ENCODE measurements at places on chromosomes 2 and 18.

DNA sequence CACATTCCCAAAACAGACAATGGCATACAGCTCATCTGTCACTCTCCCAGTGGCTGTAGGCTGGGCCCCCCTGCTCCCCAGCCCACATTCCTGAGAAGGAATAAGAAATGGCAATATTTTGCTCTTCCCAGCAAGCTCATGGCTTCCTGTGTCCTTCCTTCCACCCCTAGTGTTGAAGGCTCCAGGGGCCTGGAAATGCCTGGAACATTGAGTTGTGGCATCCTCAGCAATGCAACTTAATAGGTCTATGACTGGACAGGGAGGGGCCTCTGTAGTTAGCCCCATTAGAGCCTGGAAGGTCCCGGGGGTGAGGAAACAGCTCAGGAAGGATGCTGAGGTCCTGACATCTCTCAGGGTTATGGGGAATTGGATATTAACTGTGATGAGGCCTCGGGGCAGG is 3.3 kb downstream of the KIF3C start:
- no peak for DNase-seq

DNA sequence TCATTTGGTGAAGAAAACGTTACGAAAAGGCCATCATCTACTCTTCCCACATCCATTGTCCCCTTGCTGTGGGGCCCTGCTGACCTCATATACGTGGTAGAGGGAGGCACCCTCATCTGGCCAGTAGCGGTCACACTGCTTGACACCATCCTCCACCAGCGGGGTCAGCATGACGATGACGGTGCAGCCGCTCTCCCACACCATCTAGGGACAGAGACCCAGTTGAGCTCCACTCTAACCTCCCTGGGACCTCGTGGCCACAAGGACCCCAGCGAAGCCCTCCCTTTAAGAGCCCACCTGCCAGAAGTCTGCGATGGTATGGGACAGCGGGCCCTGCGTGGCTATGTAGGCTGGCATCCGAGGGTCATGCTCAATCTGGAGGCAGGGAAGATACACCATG is 13.1 kb downstream of the PTPRN start:
- DNase-seq, result no peak

DNA sequence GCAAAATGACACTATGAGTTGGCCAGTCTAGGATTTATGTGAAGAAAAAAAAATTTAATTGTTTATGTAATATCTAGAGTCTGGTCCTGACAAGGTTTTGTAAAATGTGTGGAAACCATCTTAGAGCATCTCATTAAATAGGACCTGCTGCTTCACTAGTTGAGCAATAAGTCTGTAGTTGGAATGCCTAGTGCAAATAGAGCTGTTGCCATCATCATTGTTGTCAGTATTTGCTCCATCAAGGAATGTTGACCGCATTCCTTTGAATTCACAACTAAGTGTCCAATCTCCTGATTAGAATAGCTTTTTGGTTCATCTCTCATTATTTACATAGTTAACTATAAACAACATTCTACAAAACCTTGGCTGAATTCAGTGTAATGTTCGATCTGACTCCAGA is 32.2 kb upstream of the RPE start:
- DNase-seq, result no peak

- no peak for DNase-seq
Observed at GRCh38 chr2:209138079-209138478, 285.8 kb upstream of the MAP2 start.

DNA sequence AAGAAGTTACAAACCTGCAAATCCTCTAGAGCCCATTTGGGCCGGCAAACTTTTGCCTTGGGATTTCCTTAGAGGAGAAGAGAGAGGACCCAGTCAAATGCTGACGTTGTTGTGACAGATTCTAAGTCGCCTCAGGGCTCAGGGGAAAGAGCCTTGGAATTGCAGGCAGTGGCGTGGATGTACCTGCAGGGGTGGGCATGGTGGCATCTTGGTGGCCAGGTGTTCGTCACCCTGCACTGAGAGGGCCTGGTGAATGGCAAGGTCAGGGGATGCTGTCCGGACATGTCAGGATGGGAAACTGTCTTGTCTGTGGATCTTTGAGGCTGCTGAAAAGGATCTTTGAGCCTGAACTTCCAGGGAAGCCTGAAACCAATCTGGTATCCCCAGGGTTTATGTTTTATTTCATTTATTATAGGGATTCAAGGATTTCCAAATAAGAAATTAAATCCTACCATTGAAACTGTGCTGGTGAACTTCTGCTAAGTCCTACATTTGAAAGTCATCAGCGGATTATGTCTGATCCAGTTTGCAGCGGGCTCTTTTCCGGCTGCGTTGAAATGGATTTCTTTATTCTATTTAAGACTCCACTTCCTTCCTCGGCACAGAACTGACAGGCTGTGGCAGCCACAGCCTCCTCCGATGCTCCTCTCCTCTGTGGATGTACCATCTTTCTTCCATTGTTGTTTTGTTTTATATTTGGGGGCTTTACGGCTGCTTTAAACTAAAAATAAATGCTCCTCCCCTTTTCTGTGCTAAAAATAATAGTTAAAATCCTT is 207.6 kb downstream of the AGAP1 start:
- no peak for DNase-seq

GRCh38 chr2:148538375-148538774 is 106.2 kb upstream of the EPC2 start:
- DNase-seq, result no peak

GRCh38 chr2:177906041-177906718 is 166.4 kb downstream of the PDE11A start:
- no peak for DNase-seq

GRCh38 chr2:137838255-137839092 is 125.8 kb upstream of the HNMT start:
- DNase-seq, result peak; percentile 13

DNA sequence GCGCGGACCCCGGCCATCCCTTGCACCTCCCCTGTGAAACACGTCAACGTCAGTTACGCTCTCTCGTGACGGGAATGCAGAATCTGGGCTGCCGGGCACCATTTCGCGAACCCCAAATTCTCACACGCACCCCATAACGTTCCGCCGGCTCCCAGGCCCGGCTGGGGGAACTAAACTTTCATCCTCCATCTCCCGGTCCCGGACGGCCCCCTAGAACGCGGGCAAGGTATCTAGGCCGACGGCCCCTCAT is 544 bp downstream of the DNAJC27 start:
- DNase-seq, result no peak

DNA sequence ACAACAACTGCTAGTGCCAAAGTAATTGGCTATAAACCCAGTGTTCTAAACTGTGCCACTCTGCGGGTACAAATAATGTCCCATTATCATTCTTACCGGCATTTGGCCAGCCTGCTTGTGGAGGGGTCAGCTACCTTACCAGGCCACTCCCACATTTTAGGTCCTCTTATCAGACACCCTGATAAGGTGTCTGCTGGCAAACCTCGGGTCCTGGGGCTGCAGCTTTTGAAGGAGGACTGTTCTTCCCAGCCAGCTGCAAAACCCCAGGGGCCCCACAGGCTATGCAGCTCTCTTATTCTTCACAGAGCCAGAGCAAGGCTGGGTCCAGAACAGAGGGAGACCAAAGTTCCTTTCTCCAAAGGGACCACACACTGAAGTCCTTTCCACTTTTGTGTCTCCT is 258.0 kb upstream of the REV1 start:
- no peak for DNase-seq

- DNase-seq, result no peak
Observed at GRCh38 chr2:26485725-26486418, 7.9 kb upstream of the OTOF start.

GRCh38 chr18:44098551-44099098 is 582.1 kb upstream of the SETBP1 start:
- no peak for DNase-seq

DNA sequence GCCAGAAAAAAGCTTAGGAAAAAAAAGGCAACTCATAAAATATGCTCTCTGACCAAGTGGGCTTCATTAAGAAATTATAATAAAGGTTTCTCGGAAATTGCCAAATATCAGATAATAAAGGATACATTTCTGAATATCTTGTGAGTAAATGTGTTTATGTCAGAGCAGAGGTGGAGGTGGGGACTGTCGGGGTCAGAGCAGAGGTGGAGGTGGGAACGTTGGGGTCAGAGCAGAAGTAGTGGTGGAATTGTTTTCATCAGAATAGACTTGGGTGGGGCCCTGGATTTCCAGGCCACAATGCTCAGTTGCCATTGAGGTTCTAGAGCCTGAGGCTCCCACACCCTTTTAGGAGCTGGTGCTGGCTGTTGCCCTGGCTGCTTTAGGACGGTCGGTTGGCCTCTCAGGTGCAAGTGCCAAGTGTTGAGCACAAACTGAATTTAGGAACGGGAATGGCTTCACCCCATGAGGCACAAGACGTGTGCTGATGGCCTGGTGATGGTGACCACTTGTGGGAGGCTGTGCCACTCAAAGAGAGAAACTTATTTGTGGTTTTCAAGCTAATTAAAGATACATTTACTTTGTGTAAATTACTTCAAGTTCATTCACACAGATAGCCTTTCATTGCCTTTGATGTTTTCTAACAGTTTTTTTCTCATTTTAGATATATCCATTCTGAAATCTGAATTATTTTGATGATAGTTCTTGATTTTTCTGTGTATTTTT is 131.5 kb downstream of the ATP9B start:
- DNase-seq, result no peak

GRCh38 chr2:101533561-101534148 is 58.7 kb upstream of the RFX8 start:
- DNase-seq, result no peak

DNA sequence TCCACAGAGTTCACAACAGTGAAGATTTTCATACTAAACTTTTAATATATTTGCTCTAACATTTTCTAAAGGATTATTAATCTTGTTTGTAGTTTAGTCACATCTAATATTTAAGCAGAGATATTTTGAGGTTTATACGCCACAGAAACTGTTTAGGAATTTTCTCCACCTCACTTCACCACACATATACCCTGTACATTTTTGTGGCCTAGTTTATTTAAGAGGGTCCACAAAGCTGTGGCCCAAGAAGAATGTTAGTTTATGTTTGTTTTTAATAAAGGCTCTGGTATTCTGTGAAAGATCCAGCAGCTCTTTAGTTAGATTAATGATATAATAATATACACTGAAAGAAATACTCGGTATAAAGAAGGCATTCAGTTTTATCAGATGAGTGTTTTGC is 132.7 kb upstream of the TTC27 start:
- no peak for DNase-seq

DNA sequence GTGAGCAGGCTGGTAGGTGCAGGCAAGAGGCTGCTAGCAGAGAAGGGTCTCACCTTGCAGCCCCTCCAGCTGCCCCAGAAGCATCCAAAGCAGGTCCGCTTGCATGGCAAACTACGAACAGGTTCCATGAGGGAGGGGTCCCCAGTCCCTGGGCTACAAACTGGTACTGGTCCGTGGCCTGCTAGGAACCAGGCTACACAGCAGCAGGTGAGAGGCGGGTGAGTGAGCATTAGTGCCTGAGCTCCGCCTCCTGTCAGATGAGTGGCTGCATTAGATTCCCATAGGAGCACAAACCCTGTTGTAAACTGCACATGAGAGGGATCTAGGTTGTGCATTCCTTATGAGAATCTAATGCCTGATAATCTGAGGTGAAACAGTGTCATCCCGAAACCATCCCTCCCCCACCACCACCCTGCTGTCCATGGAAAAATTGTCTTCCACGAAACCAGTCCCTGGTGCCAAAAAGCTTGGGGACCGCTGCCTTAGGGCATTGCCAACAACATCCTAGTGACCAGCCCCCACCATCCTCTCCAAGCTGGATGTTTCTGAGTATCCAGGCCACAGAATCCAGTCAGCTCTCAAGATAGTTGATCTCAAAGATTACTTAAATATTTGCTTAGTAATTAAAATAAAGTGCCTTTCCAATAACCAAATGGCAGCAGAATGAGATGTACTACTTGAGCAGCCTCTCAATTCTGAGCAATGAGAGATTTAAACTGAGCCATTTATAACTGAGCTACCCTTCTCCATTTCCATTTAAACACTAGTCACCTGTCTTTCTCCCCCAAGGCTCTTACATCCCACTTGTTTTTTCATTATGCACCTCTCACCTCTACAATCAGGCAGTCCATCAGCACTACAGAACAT is 32.4 kb downstream of the LRP2 start:
- DNase-seq, result no peak

DNA sequence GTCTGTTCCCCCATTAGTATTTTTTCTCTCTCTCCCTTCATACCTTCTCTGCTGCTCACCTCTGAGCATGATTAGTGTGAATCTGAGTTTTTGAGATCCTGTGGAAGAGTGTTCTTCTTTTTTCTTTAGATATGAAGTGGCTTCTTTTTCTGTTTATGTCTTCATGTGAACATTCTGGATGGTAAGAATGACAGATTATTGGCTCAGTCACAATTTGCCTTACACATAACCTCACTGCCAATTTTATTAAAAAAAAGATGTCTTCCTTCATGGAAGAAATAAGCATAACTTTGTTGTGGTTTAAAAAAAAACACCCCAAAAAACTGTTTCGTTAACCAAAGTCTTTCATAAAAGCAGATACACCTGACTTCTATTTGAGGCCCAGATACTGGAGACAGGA is 539.1 kb downstream of the PLCL1 start:
- DNase-seq, result no peak

- no peak for DNase-seq
Observed at GRCh38 chr2:7880566-7880965, 801.3 kb upstream of the ID2 start.

GRCh38 chr18:57802213-57803102 is 657 bp downstream of the ATP8B1 start:
- DNase-seq, result no peak

DNA sequence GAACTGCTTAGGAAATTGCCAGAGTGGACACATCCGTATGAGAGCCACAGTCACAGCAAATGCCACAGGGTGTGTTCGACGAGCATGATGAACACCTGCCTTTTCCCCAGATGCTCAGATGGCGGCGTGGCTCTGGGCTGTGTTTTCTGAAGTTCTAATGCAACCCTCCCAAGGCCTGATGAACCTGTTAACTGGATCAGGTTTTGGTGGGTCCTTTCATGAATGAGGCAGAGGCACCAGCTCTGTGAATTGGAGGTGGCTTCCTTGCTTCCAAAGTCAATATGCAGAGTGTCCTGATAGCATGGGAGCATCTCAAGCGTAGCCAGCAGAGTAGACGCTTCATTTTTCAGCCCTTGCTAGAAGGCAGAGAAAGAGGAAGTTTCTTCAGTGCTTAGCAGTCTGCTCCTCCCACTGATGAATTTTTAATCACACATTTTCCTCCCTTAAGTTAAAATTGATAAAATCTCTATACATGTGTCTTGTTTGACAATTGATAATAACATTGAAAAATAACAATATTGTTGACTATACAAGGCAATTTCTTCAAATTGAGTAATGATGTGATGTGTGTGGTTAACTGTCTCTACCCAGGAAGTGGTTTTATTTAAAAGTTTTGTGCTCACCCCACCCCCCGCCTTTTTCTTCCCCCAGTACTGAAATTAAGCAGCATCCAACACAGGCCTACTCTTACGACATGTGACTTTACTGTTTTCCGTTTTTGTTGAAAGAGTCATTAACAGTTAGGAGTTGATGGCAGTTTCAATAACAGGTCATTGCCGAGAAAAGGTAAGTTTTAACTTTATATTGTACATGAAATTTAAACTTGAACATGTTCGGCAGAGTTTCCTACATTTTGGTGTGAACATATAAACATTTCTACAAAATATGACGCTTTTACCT is at the start of gene ARHGAP15:
Gene ARHGAP15, plus strand, starts transcription at position 739 of the 900 bp plus-strand sequence.
- DNase-seq, result no peak

Data from non-pigmented ciliary epithelial cell (primary cell).